ENCODE measurements at places on chromosomes 7 and 10.

GRCh38 chr7:12158334-12159060 lies 52.6 kb upstream of the TMEM106B start:
- no peak for DNase-seq

- DNase-seq: no peak
These were observed 5.2 kb downstream of the FZD9 start for GRCh38 chr7:73438547-73439409.

- DNase-seq: no peak
These were observed 5.4 kb downstream of the ARHGAP21 start for GRCh38 chr10:24718031-24718855.

- DNase-seq: no peak
These were observed 29.4 kb upstream of the AMPH start for GRCh38 chr7:38660427-38661099.

DNA sequence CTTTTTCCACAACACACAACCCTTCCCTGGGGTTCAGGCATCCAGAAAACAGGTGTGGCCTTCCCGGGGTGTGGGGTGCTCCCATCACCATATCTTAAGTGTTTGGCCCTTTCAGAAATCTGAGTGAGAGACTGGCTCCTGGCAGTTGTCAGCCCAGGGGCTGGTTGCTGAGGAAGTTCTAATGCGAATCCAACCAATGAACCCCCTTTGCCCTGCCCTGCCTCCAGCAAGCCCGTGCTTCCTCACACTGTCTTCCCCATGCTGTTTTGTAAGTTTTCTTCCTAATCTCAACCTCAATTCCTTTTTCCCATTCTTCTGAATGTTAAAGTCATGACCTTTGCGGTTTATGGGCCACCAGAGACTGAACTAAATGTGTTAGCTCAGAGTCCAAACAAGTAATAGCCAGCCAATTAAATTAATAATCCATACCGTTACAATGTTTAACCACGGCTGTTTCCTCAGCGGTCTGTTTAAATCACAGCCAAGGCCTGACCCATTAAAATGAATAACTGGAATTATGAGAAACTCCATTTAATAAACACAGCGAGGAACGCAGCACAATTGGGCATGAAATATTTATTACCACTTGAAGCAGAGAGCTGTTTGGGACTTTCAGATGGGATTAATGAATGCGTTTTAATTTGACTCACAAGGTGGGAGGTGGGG lies 90.9 kb upstream of the TCF7L2 start:
- no peak for DNase-seq

GRCh38 chr7:11767148-11767547 lies 64.8 kb downstream of the THSD7A start:
- no peak for DNase-seq

DNA sequence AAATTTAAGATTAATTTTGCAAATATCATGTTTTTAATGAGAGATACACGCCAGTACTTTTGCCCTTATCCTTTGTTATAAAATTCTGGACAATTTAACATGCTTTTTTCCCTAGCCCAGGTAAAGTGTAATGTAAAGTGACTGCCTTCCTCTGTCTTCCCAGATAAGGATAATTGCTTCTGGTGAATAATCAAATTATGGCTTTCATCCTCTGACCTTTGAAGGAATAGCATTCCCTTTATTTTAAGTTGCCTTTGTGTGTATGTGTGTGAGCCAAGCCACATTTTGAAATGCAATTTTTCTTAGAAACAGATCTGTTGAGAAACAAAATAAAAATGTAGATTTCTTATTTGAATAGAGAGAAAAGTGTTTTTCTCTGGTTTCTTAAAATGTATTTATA lies 107.5 kb downstream of the ADAM22 start:
- no peak for DNase-seq

- DNase-seq: no peak
These were observed 34.7 kb downstream of the A1CF start for GRCh38 chr10:50850578-50851230.

DNA sequence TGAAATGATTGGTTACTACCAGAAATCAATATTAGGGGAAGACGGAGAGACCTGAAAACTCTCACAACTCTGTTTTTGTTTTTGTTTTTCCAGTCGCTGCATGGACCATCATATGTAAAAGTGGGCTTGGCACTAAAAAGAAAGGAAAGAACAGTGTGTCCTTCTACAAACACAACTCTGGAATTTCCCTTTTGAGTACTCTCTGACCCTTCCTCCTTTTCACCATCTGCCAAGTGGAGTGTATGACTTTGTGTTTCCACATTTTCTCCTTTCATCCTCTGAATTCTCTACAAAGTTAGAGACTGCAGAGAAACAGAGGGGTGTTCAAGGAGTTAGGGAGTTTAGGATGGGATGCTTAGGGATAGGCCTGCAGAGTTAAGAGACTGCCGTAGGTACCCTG lies 92.0 kb downstream of the MDFIC start:
- DNase-seq: no peak

DNA sequence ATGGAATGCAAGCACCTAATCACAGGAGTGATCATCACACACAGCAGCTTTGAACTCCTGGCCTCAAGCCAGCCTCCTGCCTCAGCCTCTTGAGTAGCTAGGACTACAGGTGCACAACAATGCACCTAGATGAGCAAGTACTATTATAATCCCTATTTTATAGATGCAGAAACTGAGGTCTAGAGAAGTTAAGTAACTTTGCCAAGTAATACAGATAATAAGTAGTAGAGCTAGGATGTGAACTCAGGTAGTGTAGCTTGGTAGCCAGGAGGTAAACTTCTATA lies 33.7 kb downstream of the DNAJC12 start:
- no peak for DNase-seq

DNA sequence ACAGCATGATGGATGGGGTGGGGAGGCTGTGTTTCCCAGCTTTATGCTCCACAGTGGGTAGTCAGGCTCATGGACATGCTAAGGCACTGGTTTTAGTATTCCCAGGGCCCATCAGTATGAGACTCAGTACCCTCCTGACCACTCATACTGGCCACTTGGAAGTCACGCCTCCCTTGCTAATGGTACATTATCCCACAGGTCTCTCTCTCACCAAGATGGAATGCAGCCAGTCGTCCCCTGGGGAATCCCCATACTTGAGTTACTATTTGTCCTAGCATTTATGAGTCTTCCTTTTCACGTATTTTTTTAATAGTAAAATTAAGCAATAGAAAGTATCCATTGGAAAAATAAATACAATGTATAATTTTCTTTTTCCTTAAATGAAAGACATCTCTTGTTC lies 80.6 kb upstream of the TBX20 start:
- DNase-seq: no peak

- no peak for DNase-seq
These were observed 33.4 kb upstream of the PFKP start for GRCh38 chr10:3033925-3034324.

- no peak for DNase-seq
These were observed 960.3 kb upstream of the LRRN3 start for GRCh38 chr7:110130669-110131068.

DNA sequence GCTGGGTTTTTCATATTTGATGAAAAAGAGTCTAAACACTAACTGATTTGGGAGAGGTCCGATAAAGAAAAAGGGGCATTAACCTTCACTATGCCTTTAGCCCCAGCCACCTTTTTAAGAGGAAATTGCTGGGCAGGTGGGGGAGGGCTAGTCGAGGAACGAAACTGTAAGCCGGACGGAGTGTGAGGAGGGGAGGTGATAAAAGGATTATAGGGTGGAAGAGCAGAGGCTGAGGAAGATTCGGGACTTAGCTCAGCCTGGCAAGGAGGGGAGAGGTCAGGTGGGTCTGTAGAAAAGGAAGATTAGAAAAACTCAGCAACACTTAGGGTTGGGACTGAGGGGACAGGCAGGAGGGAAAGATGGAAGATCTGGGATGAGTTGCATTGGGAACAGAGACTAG lies 77.0 kb downstream of the TSPAN12 start:
- no peak for DNase-seq

DNA sequence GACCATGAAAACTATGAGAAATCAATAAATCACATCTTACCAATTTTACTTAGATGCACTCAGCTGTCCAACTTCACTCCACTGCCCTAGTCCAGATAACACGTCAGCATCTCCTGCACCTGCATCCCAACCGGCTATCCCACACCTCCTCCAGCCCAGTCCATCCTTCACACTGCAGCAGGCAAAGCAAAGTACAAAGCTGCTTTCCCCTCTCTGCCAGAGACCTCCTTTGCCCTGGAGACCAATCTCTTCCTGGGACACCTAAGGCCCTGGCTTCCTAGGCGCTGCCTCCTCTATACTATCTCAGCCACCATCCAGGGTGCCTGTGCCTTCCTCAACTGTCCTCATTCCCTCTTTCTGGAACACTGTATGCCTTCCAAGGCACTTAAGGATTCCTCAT lies 90.3 kb upstream of the DDC start:
- no peak for DNase-seq

GRCh38 chr10:126959906-126960685 lies 54.9 kb downstream of the DOCK1 start:
- no peak for DNase-seq

DNA sequence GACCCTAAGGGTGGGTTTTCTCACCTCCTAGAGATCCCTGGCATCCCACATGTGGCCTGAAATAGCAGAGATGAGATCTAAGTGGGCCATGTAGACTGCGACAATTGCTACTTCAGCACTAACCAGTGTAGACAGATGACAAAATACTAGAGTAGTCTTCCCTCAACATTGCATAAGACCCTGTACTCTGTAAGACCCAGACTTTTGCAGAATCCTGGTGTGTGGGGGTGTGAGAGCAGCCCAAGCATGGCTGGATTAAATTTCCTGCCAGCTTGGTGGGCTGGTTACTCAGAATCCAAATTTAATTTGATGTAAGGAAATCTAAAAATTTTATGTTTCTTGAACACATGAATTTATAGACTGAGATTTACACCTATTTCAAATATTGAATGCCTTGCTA lies 88.3 kb downstream of the ZNF365 start:
- no peak for DNase-seq

- no peak for DNase-seq
These were observed 22.7 kb upstream of the FRMD4A start for GRCh38 chr10:14353291-14353913.

DNA sequence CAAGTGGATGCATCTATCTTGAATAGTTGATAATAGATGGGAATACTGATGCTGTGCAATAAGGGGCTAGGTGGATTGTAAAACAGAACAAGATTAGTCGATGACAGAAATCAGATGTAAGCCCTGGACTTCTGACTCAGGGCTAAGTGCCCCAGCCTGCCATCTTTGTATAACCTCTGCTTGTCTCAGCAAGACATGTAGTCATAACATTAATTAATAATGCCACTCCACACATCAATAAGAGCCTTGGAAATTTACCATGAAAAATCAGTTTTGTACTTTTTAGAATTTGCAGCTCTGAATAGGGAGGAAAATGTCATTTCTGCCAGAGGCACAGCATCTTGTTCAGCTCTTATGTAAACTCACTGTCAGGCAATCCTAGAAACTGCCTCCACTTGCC lies 529.1 kb downstream of the PHTF2 start:
- DNase-seq: no peak

- DNase-seq: no peak
These were observed 24.4 kb downstream of the IPMK start for GRCh38 chr10:58243269-58243668.

GRCh38 chr10:43415544-43415943 lies 6.6 kb upstream of the HNRNPF start:
- no peak for DNase-seq

DNA sequence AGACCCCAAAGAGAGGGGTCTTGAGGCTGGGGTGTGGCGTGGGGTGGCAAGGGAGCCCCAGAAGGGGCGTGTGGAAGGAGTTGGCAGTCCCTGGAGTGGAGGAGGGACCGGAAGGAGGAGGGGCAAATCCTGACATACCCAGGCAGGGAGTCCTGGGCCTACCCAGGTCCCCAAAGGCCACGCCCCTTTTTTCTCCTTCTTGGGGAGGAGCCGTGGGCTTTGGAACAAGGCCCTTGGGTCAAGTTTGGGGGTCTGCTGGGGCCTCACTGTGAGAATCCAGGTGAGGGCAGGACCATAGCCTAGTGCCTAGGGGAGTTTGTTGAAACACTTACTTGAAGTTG lies 1.2 kb upstream of the SMARCD3 start:
- no peak for DNase-seq

DNA sequence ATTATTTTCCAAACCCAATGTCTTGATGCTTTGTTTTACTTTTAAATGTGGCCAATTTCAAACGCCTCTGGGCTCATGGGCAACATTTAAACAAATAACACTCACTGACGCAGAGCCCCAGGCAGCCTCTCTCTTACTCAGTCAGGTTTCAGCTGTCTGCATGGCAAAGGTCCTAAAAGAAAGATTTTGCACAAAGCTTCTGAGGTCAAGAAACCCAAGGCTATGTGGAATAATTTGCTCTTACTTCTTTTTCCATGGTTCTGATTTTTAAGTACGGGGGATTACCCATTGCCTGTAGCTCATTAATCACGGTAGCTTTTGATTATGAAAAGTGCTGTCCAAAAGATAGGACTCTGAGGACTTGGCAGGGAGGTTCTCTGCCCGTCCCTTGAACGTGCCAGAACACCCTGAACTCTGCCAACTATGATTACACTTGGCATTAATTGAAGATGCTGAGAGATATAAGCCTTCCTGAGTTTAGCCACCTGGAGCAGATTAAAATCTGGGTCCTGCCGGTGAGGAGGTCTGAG lies 14.1 kb upstream of the MSRB2 start:
- no peak for DNase-seq

GRCh38 chr10:52571018-52571417 lies 201.6 kb downstream of the MBL2 start:
- DNase-seq: no peak

- no peak for DNase-seq
These were observed 93.2 kb downstream of the ADK start for GRCh38 chr10:74244097-74244685.

DNA sequence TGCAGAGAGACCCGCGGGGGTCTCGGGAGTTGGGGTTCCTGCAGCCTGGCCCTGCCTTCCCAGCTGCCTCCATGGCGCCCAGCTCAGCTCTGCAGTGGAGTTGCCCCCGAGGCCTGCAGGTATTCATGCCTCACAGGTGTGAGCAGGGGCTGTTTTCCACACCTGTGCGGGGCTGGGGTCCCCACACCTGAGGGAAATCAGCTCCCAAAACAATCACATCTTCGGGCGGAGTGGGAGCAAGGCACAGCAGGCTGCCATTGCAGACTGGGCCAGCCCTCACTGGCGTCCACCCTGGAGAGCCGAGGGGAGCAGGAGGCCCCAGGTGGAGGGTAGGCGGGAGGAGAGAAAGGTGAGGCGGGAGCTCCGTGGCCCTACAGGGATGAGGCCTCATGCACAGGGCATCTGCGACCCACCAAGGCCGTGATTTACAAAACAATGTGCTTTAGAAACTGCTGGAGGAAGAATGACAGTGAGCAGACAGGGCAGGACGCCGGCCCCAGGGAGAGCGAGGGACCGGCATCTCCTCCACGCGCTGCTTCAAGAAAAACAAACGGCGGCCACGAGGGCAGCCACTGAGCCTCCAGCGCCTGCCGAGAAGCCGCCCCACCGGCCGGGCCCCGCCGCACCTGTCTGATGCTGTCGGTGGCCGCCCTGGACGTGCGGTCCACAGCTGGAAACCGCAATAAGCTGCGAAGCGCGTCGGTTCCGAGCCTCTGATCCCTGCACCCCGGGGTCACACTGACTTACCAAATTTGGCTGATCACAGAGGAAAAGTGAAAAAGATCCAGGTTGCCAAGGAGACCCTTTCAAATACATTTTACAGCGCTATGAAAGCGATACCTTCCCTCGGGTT lies 53.0 kb upstream of the PDGFA start:
- no peak for DNase-seq
